Thymus (tissue), 14 donors: ENCODE measurements at places on chromosomes 4 and X.

DNA sequence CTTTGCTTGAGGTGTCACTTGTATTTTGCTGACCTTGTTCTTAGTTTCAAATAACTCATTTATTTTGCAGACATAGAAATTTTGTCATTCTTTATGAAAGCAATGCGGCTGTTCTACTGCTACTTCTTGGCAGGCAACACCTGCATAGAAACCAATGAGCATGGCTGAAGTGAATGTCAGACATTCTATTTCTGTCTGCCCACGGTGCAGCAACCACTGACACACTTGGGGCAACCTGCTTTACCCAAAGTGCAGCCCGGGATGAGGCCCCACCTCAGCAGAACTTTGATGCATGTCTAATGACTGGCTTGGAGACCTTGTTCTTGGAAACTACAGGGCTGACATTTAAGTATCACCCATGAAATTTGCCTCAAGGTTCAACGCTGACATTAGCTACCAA lies 93.6 kb downstream of the RBM47 start:
- H3K4me1 ChIP-seq = no peaks in the 10 kb centered on the region
- no peaks in the 10 kb centered on the region for H3K36me3 ChIP-seq
- H3K4me3 ChIP-seq = no peak overlapping the region
- DNase-seq = no peak

DNA sequence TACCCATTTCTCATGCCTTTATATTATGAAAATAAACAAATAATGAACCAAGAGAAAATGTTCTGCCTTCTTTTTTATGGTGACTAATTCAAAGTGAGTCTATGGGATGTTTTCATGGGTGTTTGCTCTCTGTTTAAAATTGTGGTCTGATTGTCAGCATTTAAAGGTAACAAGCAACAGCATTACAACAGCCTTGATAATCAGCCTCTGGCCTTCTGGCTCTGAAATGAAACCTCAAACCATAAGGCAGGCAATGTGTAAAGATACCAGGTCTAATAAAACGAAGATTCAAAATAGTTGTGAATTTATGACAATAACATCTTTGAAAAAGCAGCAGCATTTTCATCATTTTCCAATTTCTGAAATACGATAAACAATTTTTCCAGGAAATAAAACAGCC lies 63.7 kb downstream of the FAM13A start:
- no peaks in the 10 kb centered on the region for H3K4me1 ChIP-seq
- no peak for DNase-seq
- H3K4me3 ChIP-seq = no peak overlapping the region

DNA sequence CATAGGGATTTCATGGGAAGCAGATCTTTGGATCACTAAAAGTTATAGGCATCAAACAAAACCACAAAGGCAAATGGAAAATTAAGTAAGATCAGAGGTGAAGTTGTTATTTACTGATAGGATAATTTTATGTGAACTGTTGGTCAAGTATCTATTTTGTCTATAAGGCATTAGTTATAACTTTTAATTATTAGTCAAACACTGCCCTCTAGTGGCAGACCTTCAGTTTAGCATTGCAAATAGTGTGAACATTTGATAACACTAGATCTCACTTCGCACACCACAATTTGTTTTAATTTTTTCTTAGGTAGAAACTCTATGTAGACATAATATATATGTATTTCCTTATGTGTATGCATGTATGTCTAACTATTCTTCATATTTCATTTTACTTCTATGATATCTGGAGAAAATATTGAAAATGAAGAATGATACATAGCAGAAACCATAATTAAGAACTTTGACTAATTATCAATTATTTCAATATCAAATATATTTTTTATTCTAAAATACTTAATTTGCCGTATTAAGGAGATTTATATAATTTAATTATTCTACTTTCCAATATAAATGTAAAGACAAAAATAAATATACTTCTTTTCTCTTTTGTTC lies 214.5 kb upstream of the TACR3 start:
- no peaks in the 10 kb centered on the region for H3K4me1 ChIP-seq
- H3K4me3 ChIP-seq = no peak overlapping the region
- peak; percentile 12 for DNase-seq
- H3K36me3 ChIP-seq = no peaks in the 10 kb centered on the region
- H3K27ac ChIP-seq = no peak overlapping the region
- no peaks in the 10 kb centered on the region for H3K27me3 ChIP-seq

DNA sequence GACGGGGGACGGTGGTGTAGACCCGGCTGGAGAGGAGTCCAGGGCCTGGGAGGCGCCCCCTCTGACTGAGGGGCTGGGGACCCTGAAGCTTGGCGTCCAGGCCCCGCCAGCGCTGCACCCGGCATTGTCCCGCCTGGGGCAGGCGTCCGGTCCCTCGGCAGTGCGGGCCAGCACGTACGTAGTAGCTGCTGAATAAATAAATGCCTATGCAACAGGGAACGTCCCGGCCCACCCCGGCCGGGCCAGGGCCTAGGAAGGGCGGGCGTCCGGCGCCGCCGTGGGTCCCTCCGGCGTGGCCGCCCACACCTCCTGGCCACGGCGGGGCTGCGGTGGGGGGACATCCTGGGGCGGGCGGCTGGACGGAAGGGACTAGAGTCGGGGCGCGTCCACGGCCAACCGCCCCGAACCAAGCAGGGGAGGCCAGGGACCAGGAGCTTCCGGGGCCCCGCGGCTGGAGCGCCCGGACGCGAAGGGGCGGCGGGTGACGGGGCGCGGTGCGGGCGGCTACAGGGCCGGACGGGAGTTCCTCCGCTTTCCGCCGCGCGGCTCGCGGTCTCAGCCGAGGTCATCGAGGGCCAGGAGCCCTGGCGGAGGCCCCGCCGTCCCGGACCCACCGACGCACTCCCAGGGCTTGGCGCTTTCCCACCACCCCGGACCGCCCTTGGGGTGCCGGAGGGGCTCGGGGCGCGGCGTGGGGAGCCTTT lies 886 bp upstream of the WWC2 start:
- H3K27ac ChIP-seq = peak overlapping the region; percentile 51
- no peak for DNase-seq
- peaks cover 7% of the 10 kb centered on the region for H3K4me1 ChIP-seq
- peak overlapping the region; percentile 37 for H3K4me3 ChIP-seq

GRCh38 chr4:24533364-24533763 lies 51.0 kb downstream of the DHX15 start:
- no peak overlapping the region for H3K4me3 ChIP-seq
- no peak for DNase-seq
- no peaks in the 10 kb centered on the region for H3K27me3 ChIP-seq
- no peak overlapping the region for H3K27ac ChIP-seq

DNA sequence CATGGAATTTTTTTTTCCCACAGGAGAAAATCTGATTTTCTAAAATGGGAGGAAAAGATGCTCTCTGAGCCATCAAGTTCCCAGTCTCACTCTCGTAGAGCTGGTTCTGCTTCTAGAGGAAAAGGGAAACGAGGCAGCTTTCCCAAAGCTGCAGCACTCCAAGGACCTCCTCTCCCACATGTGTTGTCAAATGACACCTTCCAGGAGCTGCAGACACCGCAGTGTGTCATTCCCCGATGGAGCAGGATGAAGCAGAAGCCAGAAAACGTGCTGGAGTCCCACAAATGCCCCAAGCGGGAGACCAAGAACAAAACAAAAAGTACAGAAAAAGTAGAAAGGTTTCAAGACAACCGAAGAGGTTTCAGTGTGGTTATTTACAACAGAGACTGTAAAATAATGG lies 348.1 kb downstream of the ARHGAP10 start:
- no peak overlapping the region for H3K4me3 ChIP-seq
- H3K27ac ChIP-seq = no peak overlapping the region
- peaks cover under 1% of the 10 kb centered on the region for H3K36me3 ChIP-seq
- no peak for DNase-seq
- no peaks in the 10 kb centered on the region for H3K27me3 ChIP-seq
- no peaks in the 10 kb centered on the region for H3K4me1 ChIP-seq

- H3K36me3 ChIP-seq = no peaks in the 10 kb centered on the region
- H3K4me1 ChIP-seq = no peaks in the 10 kb centered on the region
- no peaks in the 10 kb centered on the region for H3K27me3 ChIP-seq
- no peak overlapping the region for H3K27ac ChIP-seq
- H3K4me3 ChIP-seq = no peak overlapping the region
Observed at GRCh38 chr4:79886021-79886420, 187.0 kb downstream of the ANTXR2 start.

- no peaks in the 10 kb centered on the region for H3K27me3 ChIP-seq
- no peak overlapping the region for H3K27ac ChIP-seq
- no peak overlapping the region for H3K4me3 ChIP-seq
Observed at GRCh38 chr4:23135792-23136645, 443.3 kb downstream of the GBA3 start.

- no peak within 1 kb of the TSS for H3K27ac ChIP-seq
- no peaks in the 10 kb centered on the region for H3K36me3 ChIP-seq
- DNase-seq = no peak
- no peak within 1 kb of the TSS for H3K4me3 ChIP-seq
- H3K27me3 ChIP-seq = peaks cover 37% of the 10 kb centered on the region
Observed at GRCh38 chr4:25654971-25655963, at the start of gene SLC34A2. SLC34A2 (plus strand) TSS chr4:25655851; CDS start chr4:25662501, 6,650 bp downstream.

GRCh38 chr4:41647383-41647782 lies 101.1 kb downstream of the PHOX2B start:
- H3K4me3 ChIP-seq = no peak overlapping the region
- no peaks in the 10 kb centered on the region for H3K36me3 ChIP-seq
- no peak for DNase-seq
- H3K27ac ChIP-seq = no peak overlapping the region
- H3K27me3 ChIP-seq = peaks cover 14% of the 10 kb centered on the region

DNA sequence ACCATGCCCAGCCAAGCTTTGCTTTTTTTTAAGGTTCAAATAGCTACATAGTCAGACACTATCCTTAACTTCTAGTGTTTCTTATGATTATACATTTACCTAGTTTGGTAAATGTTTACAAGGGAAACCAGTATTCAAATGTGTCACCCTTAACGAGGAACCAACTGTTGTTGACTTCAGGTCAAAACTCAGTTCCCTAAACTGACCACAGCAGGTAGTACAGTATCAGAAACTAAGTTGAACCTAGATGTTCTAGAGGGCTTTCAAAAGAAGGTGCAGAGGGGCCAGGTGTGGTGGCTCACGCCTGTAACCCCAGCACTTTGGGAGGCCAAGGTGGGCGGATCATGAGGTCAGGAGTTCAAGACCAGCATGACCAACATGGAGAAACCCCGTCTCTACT lies 11.3 kb downstream of the GPC4 start:
- H3K27ac ChIP-seq = no peak overlapping the region
- no peaks in the 10 kb centered on the region for H3K27me3 ChIP-seq
- H3K4me3 ChIP-seq = no peak overlapping the region
- no peaks in the 10 kb centered on the region for H3K4me1 ChIP-seq
- no peaks in the 10 kb centered on the region for H3K36me3 ChIP-seq

GRCh38 chr4:156971676-156972378 lies at the start of gene PDGFC:
PDGFC (minus strand) TSS chr4:156971799; CDS start chr4:156970903, 896 bp downstream.
- H3K4me1 ChIP-seq = no peaks in the 10 kb centered on the region
- peak within 1 kb of the TSS; percentile 54 for H3K4me3 ChIP-seq
- H3K27me3 ChIP-seq = peaks cover 43% of the 10 kb centered on the region
- H3K27ac ChIP-seq = peak within 1 kb of the TSS; percentile 65
- no peaks in the 10 kb centered on the region for H3K36me3 ChIP-seq

GRCh38 chrX:104195013-104195412 lies 28.8 kb downstream of the FAM199X start:
- no peaks in the 10 kb centered on the region for H3K4me1 ChIP-seq
- H3K36me3 ChIP-seq = peaks cover 2% of the 10 kb centered on the region
- no peak for DNase-seq
- no peak overlapping the region for H3K4me3 ChIP-seq
- no peaks in the 10 kb centered on the region for H3K27me3 ChIP-seq
- H3K27ac ChIP-seq = no peak overlapping the region

DNA sequence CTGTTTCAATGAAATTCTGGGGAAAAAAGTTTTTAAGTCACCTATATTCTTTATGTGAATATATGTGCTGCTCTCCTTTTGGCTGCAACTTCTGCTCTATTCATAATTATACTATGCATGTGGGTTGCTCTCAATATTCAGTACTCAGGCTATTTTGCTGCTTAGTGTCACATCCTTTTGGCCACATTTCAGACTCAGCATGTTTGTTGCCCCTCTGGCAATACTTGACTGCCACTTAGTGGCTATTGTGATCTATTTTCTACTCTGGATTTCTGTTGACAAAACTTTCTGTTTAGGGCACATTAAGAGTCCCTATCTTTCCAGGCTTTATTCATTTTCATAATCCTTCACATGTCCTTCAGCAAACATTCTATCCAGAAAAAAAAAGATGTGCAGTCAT lies 15.8 kb upstream of the CT45A1 start:
- no peak for DNase-seq
- no peaks in the 10 kb centered on the region for H3K36me3 ChIP-seq
- H3K27me3 ChIP-seq = no peaks in the 10 kb centered on the region
- H3K4me3 ChIP-seq = no peak overlapping the region

- no peaks in the 10 kb centered on the region for H3K4me1 ChIP-seq
- no peaks in the 10 kb centered on the region for H3K36me3 ChIP-seq
- DNase-seq = no peak
- H3K27ac ChIP-seq = no peak overlapping the region
- no peaks in the 10 kb centered on the region for H3K27me3 ChIP-seq
Observed at GRCh38 chr4:14583331-14583730, 418.9 kb upstream of the CPEB2 start.

GRCh38 chrX:37684973-37685372 lies 618 bp upstream of the XK start:
- H3K36me3 ChIP-seq = no peaks in the 10 kb centered on the region
- DNase-seq = no peak
- H3K27ac ChIP-seq = no peak overlapping the region
- no peak overlapping the region for H3K4me3 ChIP-seq
- H3K27me3 ChIP-seq = peaks cover 6% of the 10 kb centered on the region

GRCh38 chr4:40321574-40322275 lies 13.4 kb upstream of the CHRNA9 start:
- peaks cover 12% of the 10 kb centered on the region for H3K4me1 ChIP-seq
- H3K4me3 ChIP-seq = no peak overlapping the region
- DNase-seq = no peak

DNA sequence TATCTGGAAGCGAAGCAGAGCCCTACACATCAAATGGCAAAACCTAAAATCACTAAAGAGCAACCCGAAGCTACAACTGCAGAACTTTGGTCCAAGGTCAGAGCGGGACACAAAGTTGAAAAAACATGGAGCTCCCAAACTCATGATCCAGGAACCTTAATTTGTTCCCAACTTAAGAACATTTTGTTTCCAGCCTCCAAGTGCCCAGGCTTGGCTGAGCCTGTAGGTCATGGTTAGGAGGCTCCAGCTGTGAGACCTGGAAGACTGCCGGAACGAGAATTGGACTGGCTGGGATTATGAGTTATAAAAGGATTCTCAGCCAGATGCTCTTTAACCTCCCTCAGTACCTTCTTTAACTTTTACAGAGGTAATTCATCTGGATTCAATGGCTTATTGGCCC lies 349.1 kb upstream of the DDX53 start:
- DNase-seq = no peak
- no peaks in the 10 kb centered on the region for H3K36me3 ChIP-seq
- no peak overlapping the region for H3K4me3 ChIP-seq
- no peak overlapping the region for H3K27ac ChIP-seq
- no peaks in the 10 kb centered on the region for H3K4me1 ChIP-seq

GRCh38 chr4:70365479-70365878 lies 4.9 kb downstream of the SMR3A start:
- DNase-seq = no peak
- H3K4me1 ChIP-seq = no peaks in the 10 kb centered on the region
- H3K36me3 ChIP-seq = no peaks in the 10 kb centered on the region
- H3K27ac ChIP-seq = no peak overlapping the region
- no peaks in the 10 kb centered on the region for H3K27me3 ChIP-seq
